Suppressor macrophage treated with lipopolysaccharide for 1 hour (primary cell): ENCODE measurements at places on chromosomes 12 and 14.

DNA sequence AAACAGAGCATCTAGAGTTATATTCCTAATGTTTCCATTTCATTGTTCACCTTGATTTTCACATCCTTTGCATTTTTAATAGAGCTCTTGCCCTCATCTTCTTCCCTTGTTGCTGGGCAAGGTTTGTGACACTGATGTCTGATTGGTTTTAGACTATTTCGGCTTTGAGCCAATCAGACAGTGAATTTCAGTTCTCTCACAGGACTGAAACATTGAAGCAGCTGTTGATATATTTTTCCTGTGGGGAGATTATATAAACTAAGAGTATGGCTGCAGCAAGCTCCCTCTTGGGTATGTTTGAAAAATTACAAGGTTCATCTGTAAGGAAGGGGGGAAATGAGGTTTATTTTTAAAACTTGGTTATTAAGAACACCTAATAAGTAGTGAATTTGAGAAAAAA is 51.2 kb downstream of the ATF7IP start:
- peak; percentile 2 for DNase-seq

- DNase-seq = no peak
Measured at GRCh38 chr12:94998326-94998725, 5.2 kb downstream of the NDUFA12 start.

DNA sequence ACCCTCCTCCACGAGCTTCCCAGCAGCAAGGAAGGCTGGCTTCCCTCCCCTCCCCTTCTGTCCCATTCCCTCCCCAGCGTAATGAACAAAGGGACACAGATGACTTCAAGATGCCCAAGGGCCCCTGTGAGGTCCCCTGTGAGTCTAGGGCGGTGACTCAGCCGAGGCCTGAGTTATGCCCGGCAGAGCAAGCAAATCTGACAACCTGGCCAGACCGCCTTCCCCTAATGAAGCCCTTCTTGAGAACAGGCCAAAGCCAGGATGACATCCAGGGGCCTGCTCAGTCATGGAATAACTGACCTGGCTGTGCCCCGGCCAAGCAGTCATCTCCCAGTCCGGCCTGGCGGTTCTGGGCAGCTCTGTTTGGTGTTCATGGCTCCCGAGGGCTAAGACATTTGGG is 89.2 kb downstream of the DICER1 start:
- DNase-seq = no peak

GRCh38 chr14:70726651-70727375 is 82.5 kb downstream of the MAP3K9 start:
- no peak for DNase-seq

DNA sequence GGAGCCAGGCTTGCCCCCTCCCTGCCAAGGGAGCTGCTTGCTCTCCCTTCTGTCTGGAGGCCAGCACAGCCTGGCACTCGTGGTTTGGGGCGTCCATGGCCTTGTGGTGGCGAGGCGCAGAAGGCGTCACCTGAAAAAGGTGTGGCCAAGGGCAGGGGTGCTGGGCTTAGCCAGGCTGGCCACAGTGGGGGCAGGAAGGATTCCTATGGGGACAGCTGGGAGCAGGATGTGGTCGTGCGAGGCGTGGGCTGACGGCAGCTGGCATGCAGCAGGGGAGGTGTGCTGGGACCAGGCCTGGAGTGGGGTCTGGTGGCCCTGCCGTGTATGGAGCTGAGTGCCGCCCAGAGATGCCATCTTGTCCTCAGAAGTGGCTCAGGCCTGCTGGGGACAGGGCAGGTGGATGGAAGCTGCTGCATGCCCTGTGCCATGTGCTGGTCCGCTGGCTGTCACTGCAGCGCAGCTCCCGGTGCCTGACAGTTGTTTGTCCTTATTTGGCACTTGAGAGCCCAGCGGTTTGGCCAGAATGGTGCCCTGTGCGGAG is 30.0 kb downstream of the SH2B3 start:
- DNase-seq = no peak

- no peak for DNase-seq
Measured at GRCh38 chr12:16564675-16565074, 41.3 kb downstream of the LMO3 start.

GRCh38 chr14:53034688-53035230 is 83.9 kb upstream of the FERMT2 start:
- no peak for DNase-seq

DNA sequence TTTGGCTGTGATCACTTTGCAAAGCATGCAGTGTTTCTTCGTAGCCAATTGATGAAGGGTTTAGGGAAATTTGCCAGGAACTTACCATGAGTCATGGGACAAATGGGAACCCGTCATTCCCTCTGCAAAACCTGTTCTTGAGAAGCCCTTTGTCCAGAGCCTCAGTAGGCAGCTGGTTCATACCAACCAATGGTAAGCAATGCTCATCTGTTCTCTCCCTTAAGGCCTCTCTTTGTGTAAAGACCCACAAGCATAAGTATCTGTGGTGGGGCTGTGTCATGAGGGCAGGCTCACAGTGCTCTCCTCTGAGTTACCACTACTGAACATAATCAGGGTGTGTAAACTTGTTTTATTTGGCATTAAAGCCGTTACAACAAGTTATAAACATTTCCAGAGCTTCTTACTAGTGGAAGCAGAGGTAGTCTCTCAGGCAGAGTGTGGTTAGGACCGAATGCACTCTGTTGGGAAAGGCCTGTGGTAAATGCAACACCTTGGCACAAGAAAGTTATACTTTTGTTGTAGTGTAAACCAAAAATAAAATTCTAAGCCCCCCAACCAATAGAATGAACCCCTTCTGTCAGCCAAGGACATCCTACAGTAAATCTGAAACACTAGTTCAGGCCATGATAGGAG is 119.8 kb downstream of the SINHCAF start:
- DNase-seq = peak; percentile 85

DNA sequence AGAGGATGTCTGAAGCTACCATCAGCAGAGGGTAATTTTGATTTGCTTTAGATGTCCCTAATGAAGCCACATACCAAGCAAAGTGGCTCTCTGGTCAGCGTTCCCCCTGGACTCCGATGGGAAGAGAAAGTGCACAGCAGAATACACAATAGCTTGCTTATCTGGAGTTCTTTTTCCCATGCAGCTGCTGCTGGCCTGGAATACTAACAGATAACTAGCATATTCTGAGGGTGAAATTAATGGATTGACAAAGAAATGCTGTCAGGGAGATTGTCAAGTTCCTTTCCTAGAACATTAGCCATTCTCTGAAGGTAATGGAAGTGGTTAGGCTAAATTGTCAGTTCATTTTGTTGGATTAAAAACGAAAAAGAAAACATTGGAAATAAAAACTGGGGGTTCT is 391.3 kb downstream of the FLRT2 start:
- no peak for DNase-seq
